ENCODE measurements at places on chromosomes 16 and 17.

- DNase-seq, result no peak
Measured at GRCh38 chr17:75594499-75595283, 7.1 kb downstream of the MYO15B start.

GRCh38 chr17:3826191-3826590 is 19.9 kb downstream of the NCBP3 start:
- no peak for DNase-seq

- DNase-seq, result no peak
Measured at GRCh38 chr17:67171560-67171959, 73.4 kb downstream of the HELZ start.

DNA sequence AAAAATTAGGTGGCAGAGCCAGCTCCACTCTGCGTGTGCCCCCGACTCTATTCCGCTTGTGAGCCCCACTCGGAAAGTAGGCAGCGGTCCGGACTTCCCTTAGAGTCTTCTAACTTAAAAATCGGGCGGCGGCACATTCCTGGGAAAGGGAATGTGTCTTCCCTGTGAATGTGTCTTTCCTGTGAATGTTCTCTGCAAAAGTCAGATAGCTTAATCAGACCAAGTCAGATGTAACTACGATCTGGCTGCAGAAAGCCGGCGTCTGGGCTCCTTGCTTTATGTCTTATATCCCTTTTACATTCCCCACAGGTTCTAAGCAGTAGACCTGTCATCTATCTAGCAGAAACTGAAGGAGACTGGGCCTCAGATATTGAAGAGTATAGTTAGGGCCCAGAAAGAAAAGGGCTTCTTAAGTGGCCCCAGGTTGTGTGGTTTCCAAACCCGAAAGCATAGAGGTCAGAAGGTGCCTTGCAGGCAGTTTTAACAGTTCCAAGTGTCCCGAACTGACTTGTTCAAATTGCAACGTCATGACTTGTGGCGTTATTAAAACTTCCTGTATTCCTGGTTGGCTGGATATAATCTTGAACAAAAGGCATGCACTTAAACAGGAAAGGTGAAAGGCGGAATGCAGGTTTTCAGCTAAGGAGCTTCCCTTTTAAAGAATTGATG is 601 bp downstream of the PHKB start:
- DNase-seq, result no peak

GRCh38 chr17:56548661-56549060 is 44.8 kb upstream of the NOG start:
- DNase-seq, result no peak

DNA sequence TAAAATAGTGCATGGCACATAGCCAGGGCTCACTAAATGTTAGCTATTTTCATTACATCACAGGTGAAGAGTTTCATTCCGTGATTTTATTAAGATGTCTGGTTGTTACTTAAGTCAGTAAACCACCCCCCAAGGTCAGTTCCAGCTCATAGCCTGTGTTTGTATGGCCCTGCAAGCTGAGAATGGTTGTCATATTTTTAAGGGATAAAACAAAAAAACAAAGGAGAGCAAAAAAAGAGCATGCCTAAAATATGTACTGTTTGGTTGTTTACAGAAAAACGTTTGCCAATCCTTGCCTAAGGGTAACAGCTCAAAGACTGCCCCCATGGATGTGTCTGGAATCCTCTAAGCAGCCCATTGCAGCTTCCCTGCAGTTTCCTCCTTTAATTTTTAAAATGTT is 329.6 kb downstream of the CA10 start:
- DNase-seq, result no peak

GRCh38 chr16:1333149-1333812 is at the start of gene BAIAP3:
Gene BAIAP3 (plus strand): TSS chr16:1333645. CDS start chr16:1338550, 4,905 bp downstream.
- DNase-seq, result no peak

GRCh38 chr16:84986102-84986501 is 25.2 kb downstream of the ZDHHC7 start:
- DNase-seq, result no peak

GRCh38 chr17:49401971-49402611 is 12.6 kb downstream of the PHB1 start:
- no peak for DNase-seq

DNA sequence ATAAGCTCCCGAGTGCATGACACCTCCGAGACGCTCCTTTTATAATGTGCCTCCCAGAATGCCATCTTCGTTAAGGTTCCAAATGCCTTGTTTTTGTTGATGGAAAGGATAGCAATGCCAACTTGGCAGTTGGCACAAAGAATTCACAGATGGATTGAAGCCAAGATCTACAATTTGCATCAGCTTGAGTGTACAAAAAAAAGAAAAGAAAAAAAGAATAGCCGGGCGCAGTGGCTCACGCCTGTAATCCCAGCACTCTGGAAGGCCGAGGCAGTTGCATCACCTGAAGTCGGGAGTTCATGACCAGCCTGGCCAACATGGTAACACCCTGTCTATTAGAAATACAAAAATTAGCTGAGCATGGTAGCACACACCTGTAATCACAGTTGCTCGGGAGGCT is 7.6 kb downstream of the TBC1D16 start:
- DNase-seq, result no peak

DNA sequence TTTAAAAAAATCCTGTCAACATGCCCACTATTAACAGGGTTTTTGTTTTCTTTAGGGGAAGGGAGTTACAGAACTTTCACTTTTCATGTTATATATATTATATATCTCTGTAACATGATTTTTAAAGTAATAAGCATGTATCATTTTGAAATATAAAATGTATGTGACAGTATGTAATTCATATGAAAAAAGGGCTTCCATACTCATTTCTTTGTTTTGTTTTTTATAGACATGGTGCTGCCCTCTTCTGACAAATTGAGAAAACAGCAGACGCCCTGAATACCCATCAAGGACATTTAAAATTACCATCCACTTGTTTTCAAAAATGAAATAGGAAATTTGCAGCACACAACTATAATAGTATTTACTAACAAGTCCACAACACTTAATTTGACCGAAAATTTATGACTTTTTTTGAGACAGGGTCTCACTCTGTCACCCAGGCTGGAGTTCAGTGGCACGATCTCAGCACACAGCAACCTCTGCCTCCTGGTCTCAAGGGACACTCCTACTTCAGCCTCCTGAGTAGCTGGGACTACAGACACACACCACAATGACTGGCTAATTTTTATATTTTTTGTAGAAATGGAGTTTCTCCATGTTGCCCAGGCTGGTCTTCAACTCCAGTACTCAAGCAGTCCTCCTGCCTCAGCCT is 30.4 kb downstream of the CFDP1 start:
- peak; percentile 27 for DNase-seq

DNA sequence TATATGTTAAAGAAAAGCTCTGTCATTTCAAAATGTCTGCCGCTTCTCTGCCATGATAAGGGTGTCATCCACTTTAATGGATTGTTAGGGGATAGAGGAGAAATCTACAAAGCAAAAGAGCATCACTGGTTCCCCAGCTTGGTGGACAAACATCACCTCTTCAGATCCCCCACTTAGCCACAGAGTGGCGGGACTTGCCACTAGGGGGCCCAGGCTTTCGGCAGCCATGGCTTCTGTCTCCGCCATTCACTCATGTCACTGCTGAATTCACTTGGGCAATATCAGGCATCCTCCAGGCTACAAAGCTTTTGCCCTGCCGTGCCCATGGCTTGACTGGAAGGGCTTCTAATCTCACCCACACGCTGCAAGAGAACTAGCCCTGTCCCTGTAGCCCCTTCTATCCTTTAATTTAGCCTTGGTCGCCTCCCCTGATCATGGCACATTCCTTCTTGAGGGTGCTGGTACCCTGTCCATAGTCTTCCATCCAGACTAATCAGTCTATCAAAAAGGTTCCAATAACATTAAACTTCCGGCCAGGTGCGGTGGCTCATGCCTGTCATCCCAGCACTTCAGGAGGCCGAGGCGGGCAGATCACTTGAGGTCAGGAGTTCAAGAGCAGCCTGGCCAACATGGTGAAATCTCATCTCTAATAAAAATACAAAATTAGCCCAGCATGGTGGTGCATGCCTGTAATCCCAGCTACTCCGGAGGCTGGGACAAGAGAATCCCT is 34.7 kb downstream of the SBK1 start:
- no peak for DNase-seq

DNA sequence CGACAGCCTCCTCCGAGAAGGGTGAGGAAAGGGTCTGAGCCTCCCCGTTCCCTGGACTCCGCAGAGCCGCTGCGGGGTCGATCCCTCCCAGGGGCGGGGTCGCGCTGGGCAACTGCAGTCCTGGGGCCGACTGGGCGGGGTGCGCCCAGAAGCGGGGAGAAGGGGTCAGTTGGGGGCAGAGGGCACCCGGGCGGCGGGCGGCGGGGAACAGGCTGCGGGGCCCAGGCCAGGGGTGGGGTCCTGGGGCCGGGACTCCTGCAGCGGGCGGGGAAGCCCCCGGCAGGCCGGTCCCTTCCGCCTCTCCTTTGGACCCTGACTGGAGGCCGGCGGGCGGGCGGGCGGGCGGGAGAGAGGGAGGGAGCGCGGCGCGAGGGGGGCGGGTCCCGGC is 352 bp downstream of the GGNBP2 start:
- DNase-seq, result no peak

- no peak for DNase-seq
Measured at GRCh38 chr16:71826533-71827017, 17.9 kb upstream of the AP1G1 start.

- no peak for DNase-seq
Measured at GRCh38 chr17:42617956-42618431, 8.5 kb downstream of the TUBG1 start.

DNA sequence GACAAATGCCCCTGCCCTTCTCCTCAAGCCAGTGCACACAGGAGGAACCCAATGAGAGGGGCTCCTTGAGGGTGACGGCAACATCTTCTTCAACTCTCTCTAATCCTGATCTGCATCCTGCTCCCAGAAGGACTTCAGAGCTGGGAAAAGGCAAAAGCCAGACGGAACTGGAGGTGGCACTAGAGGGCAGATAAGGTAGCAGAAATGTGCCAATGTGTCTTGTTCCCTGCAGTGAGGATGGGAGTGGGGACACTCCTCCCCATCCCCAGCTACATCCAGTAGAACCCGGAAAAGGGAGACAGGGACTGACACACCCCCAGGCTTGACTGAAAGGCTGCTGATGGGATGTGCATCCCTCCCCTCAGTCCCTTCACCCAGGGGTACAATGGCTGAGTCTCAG is 28.5 kb downstream of the SRCIN1 start:
- no peak for DNase-seq

GRCh38 chr17:41625602-41626001 is 1.2 kb upstream of the KRT17 start:
- DNase-seq, result no peak

GRCh38 chr17:66748578-66748977 is 86.3 kb upstream of the CACNG5 start:
- no peak for DNase-seq

- peak; percentile 9 for DNase-seq
Measured at GRCh38 chr17:70767102-70767701, 597.9 kb downstream of the KCNJ2 start.

DNA sequence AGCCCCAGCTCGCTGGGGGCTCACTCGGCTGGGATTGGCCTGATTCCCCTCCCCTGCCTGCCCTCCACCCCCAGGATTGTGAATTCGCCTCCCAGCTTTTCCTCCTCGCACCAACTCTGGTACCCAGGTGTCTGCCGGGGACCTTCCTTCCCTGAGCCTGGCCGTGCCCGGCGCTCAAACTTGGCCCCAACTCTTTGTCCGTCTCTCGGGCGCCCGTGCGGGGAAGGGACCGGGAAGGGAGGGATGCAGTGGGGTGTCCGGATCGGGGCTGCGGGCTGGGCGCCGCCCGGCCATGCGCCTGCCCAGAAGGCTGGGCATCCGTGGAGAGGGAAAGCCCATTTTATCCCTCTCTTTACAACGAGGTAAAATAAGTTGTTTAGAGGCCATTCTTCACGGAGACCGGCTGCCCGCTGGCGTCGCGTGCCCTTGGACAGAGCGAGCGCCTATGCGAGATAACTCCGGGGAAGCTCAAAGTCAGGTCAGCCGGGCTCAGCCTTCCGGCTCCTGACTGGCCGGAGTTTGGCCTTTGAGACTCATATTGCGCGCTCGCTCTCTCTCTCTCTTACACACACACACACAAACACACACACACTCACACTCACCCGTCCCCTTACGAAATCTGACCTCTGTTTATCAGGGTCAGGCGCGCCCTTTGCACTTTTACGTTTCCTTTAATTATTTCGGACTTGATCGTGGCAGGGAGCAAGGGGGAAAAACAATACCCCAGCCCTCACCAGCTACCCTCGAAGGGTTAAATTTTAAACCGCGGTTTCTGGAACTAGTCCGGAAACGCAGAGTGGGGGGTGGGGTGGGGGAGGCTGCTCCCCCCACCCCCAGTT is 774 bp upstream of the MAF start:
- DNase-seq, result no peak

DNA sequence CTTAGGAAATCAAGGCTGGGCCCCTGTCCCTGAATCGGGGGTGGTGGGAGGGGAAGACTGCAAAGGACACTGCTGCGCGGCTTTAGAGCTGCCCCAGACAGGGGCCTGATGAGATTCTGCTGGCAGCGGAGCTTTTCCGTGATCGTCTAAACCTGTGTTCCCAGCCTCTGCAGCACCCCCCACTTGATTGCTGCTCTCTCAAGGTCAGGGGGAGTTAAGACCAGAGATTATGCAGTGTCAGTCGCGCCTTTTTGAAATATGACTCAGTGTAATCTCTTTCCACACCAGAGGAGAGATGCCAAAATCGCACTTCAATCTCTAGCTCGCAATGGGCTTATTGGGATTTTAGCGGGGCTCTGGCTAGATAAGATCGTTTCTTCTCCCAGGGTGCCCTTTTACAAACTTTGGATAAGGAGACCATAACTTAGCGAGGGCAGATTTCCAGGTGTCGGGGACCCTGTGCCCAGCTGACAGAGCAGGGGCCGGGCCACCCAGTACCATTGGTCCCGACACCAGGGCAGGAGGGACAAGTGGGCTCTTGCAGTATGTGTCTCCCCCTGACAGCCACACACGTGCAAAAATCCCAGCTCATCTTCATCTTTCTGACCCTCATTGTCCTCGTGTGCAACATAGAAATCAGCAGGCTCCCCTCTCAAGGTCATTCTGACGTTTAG is 87.0 kb downstream of the IRX3 start:
- no peak for DNase-seq

DNA sequence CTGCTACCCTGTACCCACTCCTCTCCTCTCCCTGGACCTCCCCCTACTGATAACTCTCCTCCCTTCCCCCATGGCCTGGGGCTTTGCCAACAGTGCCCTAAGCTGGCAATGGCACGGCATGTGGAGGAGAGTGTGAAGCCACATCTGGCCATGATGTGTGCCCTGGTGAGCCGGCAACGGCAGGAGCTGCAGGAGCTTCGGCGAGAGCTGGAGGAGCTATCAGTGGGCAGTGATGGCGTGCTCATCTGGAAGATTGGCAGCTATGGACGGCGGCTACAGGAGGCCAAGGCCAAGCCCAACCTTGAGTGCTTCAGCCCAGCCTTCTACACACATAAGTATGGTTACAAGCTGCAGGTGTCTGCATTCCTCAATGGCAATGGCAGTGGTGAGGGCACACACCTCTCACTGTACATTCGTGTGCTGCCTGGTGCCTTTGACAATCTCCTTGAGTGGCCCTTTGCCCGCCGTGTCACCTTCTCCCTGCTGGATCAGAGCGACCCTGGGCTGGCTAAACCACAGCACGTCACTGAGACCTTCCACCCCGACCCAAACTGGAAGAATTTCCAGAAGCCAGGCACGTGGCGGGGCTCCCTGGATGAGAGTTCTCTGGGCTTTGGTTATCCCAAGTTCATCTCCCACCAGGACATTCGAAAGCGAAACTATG is 5.2 kb downstream of the TRAF4 start:
- no peak for DNase-seq

Data from fibroblast of skin of left quadriceps (primary cell).